ENCODE measurements at places on chromosomes 6 and 20.

DNA sequence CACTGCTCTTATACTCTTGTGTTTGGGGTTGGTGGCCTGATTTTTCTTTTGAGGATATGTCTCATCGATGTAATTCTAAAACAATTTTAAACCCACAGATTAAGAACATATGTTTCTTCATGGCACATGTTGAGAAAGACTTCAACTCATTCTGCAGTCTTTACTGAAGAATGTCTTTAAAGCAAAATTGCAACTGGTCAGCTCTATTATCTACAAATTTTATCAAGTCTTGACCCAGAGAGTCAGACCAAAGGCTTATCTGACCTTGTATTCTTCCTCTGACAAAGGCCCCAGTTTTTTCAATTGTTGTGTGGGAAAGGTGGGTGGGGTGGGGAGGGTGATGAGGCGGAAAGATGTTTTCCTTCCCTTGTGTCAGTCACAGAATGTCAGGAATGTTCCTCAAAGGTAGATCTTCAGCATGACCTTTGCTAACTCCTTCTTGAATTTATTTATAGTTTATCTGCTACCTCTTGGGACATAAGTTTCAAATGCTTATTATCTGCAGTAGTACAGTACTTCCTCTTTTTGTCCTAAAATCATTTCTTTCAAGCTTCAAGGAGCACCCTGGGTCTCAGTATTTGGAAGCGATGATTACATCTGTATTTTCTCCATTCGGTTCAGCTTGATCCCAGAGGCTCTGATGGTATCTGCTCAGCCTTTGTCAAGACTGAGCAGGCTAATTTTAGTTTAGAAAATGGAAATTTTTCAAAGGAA is 63.2 kb upstream of the TIAM2 start:
- DNase-seq = peak; percentile 88

- no peak for DNase-seq
Measured at GRCh38 chr6:139654888-139655782, 280.7 kb upstream of the CITED2 start.

GRCh38 chr6:147201885-147202515 is 2.2 kb upstream of the STXBP5 start:
- DNase-seq = peak; percentile 34

GRCh38 chr20:21272279-21272678 is 30.9 kb upstream of the XRN2 start:
- DNase-seq = peak; percentile 22

DNA sequence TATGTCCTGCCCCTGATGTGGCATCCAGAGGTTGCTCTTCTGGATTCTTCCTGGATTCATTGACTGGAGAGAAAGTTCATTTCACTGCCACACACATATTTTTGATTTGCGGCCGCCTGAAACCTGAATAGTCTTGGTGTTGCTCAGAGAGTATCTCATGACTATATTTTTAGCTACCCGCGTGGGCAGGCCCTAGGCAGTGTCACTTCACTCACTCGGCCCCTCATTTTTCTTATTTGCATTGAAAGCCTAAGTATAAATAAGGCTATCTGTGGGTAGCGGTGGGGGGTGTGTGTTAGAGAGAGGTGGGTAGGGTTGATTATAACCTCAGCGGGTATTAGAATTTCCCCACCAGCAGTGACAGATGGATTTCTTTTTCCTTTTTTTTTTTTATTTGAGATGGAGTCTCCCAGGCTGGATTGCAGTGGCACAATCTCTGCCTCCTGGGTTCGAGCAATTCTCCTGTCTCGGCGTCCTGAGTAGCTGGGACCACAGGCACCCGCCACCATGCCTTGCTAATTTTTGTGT is 113.5 kb downstream of the JARID2 start:
- no peak for DNase-seq

GRCh38 chr6:142612956-142613355 is 311.1 kb downstream of the ADGRG6 start:
- no peak for DNase-seq

DNA sequence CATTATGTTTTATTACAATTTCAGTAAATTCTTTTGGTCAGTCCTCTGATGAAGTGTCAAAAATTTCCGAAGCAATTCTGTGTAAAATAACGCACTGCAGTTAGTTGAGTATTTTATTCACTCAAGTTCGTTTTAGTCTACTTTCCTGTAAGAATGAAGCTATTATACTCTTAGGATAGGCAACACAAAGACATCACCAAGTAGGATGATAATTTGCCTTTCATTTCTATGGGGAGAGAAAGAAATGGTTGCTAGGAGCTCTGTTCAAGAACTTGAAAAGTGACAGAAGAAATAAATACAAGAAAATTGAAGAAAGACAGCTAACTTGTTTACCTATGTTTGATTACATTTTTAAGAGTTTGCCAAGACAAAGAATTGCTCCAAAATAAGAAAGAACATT is 290.4 kb downstream of the EYS start:
- no peak for DNase-seq

GRCh38 chr6:25893778-25894177 is 19.7 kb upstream of the SLC17A3 start:
- no peak for DNase-seq

- DNase-seq = peak; percentile 46
Measured at GRCh38 chr6:41278699-41279405, 7.6 kb downstream of the TREM1 start.

GRCh38 chr6:150667977-150668716 is 68.5 kb downstream of the PLEKHG1 start:
- DNase-seq = peak; percentile 89

GRCh38 chr6:79416931-79417330 is 120.3 kb downstream of the LCA5 start:
- no peak for DNase-seq

Measured in fibroblast of upper back skin (primary cell).